Activated naive CD8-positive, alpha-beta T cell treated with anti-CD3 and anti-CD28 coated beads for 36 hours (primary cell): ENCODE measurements at places on chromosomes 2 and 18. TPM values are rescaled to one million over a fixed set of nuclear protein-coding genes. Genes with fewer than 3 reads are reported as not detected.
A peak's percentile ranks its signal among the peaks of the same experiment; 100 is the strongest.

Gene SPATA3
- total RNA-seq, result not detected

GRCh38 chr2:221529943-221530652 is 42.0 kb downstream of the EPHA4 start:
- no peak for DNase-seq

- no peak for DNase-seq
Observed at GRCh38 chr2:216205486-216205885, 96.3 kb downstream of the XRCC5 start.

GRCh38 chr2:56299171-56299691 is 115.4 kb downstream of the CCDC85A start:
- DNase-seq, result no peak

- DNase-seq, result no peak
Observed at GRCh38 chr2:98899041-98899702, 36.9 kb downstream of the CRACDL start.

GRCh38 chr18:56473400-56474024 is 164.9 kb downstream of the TXNL1 start:
- DNase-seq, result no peak

- DNase-seq, result no peak
Observed at GRCh38 chr2:217568289-217568971, 434.4 kb downstream of the TNS1 start.

GRCh38 chr2:168378960-168379669 is 77.0 kb upstream of the CERS6 start:
- peak; percentile 2 for DNase-seq

- DNase-seq, result no peak
Observed at GRCh38 chr2:241014764-241015163, 16.3 kb downstream of the SNED1 start.

Gene STAMBP
- 72.6 TPM for total RNA-seq

DNA sequence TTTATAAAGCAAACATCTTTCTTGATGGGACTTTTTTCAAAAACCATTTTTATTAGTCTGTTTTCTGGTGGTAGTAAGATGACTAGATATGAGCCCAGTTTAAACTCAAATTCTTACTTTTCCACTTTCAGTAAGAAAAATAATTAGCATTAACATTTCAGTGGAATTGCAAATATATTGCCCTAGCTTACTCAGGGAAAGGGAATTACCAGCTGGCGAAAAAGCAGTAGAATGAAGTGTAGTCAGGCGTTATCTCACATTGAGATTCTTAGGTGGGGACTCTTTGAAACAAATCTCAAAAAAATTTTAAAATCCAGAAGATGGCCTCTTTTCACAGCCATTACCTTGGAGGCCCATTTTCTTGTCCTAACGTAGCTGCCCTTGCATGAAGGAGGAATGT is 65.8 kb downstream of the CRIM1 start:
- no peak for DNase-seq

Gene TRMT61B
- 20.6 TPM for total RNA-seq

DNA sequence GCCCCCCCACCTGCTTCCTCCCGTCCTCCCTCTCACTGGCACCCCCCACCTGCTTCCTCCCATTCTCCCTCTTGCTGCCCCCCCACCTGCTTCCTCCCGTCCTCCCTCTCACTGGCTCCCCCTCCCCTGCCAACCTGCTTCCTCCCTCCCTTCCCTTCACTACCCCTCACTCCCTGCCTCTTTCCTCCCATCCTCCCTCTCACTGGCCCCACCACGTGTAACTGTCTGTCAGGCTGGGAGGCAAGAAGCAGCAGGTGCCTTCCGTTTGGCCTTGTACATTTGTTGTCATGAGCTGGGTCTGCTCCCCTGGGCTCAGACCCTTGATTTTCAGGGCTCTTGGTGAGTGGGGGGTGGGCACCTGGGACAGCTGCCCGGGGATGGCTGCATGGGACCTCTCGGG is 19.1 kb downstream of the RTP5 start:
- no peak for DNase-seq

Gene ALPG
- not detected for total RNA-seq

- DNase-seq, result peak; percentile 34
Observed at GRCh38 chr2:172735582-172736423, at the start of gene RAPGEF4. Gene RAPGEF4 (plus strand): TSS chr2:172735845. CDS start chr2:172735984, 139 bp downstream.

Gene VIL1
- total RNA-seq, result not detected

Gene TNS1
- total RNA-seq, result 1.4 TPM

Gene PKP4
- total RNA-seq, result 38.2 TPM

DNA sequence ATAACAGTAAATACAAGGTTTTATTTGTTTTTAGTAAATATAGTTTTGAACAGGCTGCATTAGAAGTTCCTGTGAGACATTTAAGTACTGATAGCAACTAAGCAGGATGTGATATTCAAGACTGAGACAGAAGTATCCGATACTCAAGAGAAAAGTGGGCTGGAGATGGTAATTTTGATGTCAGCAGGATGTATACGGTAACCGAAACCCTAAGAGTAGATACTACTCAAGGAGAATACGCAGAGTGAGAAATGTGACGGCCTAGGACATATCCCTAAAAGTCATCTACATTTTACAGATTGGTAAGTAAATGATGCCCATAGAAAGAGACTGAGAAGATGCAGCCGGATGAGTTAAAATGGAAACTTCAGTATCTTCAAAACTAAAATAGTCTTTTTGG is 115.4 kb downstream of the GORASP2 start:
- DNase-seq, result no peak

Gene CCDC68
- total RNA-seq, result not detected

Gene AGBL5
- 14.8 TPM for total RNA-seq

DNA sequence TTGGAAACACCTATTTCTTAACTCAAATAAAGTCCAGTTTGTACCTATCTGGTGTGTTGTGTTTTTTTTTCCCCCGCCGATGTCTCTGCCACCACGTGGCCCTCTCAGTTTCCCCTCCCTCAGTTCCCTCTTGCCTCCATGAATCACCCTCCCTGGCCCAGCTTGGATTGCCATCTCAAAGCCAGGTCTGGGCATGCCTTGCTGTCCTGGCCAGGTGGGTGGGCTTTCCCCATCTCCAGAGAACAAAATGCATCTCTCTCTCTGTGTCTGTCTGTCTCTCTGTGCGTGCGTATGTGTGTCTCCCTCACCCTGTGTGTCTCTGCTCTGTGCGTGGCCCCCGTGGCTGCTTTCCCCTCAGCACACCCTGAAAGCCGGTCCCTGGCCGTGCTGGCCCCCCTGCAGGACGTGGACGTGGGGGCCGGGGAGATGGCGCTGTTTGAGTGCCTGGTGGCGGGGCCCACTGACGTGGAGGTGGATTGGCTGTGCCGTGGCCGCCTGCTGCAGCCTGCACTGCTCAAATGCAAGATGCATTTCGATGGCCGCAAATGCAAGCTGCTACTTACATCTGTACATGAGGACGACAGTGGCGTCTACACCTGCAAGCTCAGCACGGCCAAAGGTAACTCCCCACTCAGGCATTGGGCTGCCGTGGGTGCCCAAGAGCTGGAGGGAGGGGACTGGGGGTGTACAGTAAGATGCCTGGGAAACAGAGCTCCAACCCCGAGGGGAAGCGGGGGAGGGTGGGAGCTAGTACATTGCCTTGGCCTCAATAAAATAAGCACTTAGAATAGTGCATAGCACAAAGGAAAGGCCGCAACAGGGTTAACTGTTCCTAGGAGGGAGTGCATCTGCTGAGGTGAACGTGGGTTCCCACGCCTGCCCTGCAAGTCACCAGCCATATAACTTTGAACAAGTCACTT is 31.6 kb upstream of the GMPPA start:
- no peak for DNase-seq

Gene C2orf78
- not detected for total RNA-seq

DNA sequence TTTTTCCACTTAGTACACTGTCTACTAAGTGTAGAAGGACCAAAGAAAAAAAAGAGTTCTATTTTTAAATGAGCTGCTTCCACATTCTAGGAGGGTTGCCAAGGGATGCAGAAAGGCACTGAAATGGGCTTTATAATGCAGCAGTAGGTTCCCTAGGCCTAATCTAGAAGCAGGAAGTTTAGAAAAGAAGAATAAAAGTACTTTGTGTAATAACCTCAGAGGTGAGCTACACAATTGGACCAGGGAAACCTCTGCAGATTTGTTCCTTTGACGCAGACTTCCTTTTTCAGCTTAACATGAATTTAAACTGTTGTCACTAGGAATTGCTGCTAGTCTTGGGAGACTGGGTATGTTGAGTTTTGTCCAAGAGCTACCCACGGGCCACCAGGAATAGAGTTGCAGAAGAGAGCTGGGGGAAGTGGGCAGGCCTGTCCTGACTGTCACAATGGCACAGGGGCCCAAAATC is 34.6 kb upstream of the RAB1A start:
- no peak for DNase-seq

- DNase-seq, result no peak
Observed at GRCh38 chr2:30708491-30709290, 98.6 kb downstream of the CAPN13 start.

- no peak for DNase-seq
Observed at GRCh38 chr2:31363956-31364750, 50.4 kb downstream of the XDH start.

DNA sequence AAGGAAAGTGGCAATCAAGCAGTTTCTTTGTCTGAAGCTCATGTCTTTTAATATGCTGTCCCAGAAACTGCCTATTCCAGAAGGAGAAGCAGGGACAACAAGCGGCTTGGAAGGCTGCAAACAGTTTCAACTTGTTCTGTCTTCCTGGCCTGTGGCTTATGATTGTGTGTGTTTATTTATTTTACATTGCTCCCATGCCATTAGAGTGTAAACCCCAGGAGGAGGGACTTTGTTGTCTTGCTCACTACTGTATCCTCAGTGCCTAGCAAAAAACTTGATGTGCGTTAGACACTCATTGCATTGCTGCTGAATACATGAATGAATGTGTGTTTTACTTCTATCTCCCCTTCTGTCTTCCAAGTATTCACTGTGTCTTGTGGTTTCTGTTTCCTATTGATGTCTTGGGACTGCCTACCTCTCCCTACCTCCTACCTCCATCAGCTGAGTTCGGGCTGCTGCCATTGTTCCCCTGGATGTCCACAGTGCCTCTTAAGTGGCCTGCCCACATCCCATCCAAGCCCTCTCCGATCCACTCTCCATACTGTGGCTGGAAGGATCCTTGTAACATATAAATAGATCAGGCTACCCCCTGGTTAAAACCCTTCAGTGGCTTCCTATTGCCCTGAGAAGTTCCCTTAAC is 261.4 kb downstream of the DYSF start:
- no peak for DNase-seq

GRCh38 chr18:35818353-35818667 is 154.2 kb upstream of the RMP24 start:
- DNase-seq, result no peak

DNA sequence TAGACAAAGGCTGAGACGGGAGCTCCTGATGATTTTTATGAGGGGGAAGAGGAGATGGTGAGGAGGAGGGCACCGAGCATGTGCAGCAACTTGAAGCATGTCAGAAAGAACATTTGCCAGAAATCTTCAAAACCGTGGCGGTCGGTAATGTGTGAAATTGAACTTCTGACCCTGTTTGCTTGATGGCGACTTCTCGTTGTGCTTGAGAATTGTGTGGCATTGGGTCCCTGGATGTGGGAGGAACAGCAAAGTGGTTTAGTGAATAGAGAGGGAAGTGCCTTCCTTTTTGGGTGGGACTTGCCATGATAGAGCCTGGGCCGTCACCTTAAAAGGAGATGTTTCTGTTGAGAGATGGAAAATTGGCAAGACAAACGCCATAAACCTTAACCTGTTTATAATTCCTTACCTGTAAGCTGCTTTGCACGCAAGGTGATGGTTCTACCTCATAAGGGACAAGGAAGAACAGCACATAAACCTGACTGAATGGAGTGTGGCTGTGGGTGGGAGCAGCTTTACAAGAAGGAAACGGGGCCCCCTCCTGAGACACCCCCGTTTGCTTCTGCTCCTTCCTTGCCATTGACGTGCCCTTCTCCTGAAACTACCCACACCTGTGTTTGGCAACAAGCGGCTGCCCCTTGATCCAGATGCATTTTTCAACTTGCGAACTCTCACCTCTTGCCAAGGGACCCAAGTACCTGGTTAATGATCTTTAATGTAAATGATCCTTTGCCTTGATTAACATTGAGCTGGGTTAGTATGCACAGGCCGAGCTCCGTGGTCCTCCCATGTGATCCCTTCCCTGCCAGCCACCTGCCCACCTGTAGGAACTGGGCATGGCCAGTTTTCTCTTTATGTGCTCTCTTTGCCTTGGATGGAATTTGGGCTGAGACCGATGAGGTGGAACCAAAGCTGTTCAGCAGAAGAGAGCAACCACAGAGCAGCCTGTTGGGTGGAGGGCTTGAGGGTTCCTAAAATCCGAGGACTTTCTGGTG is 153.2 kb downstream of the NEDD4L start:
- DNase-seq, result no peak

- no peak for DNase-seq
Observed at GRCh38 chr18:52615943-52616342, 275.9 kb downstream of the DCC start.
